ENCODE measurements at places on chromosomes 11 and 22.

- no peak for DNase-seq
Measured at GRCh38 chr22:29344137-29344536, 28.6 kb upstream of the RASL10A start.

DNA sequence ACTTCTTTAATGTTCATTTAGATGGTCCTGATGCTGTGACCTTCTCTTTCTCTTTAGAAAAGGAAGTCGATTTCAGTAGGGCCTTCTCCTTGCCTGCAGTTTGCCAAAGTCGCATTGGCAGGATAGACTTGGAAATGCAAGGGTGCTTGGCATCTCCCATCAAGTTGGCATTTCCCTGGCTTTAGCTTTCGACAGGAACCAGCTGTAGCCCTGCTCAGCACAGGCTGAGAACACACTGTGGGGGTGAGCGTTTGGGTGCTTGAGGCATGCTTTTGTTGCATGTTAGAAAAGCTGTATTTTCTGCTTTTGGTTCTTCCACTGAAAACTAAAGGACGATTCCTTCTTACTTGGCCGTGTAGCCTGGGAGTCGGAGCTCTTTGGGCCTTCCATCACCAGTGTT, 37.7 kb downstream of the LDLRAD3 start:
- no peak for DNase-seq

GRCh38 chr11:118115048-118115447, 28.3 kb upstream of the SMIM35 start:
- no peak for DNase-seq

- no peak for DNase-seq
Measured at GRCh38 chr11:2518983-2519340, 74.2 kb downstream of the KCNQ1 start.

DNA sequence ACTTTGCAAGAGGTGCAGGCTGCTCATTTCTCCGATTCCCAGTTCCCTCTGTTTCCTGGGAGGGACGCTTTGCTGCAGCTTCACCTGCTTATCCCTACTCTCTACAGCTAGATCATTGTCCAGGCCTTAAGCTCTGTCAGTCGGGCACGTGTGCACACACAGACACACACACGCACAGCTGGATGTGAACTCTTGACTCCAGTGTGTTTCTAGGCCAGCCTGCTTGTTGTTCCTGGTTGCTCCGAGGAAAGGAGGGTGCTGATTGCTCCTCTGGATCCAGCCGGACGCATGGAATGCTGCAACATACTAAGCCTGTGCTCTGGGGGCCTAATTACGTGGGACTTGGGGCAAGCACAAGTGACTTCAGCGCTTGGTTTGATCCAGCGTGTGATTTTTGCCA, 19.7 kb downstream of the ZNRF3 start:
- no peak for DNase-seq

GRCh38 chr11:12195768-12196167, 85.4 kb downstream of the MICAL2 start:
- DNase-seq, result peak; percentile 63

GRCh38 chr11:71204294-71204693, 48.1 kb downstream of the SHANK2 start:
- DNase-seq, result no peak

DNA sequence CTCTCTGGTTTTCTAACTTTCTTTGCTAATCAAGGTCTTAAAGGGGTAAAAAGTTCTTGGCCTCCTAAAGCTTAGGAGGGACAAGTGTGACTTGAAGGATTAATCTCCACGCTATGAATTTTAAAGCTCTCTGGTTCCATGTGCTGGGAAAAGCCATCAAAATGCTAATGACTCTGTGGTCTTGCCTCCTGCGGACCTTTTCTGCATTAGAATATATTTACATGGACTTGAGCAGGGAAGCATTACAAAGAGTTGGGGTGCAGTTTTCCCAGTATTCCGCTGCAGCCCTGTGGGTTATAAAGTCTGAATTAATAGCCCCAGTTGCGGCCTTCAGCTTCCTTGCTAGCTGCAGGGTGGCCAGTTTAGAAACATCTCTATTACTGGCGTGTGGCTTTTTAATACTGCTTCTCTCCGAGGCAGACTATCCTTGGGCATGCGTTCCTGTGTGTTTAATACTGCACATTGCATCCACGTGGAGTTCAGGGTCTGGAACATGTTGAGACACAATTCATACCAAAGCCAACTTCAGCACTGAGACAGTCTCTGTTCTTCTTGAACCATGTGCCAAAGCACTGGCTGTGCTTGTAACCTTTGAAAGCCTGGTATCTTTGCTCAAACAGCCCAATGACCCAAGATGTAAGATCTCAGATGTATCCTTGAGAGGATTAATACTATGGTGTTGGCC, 27.3 kb downstream of the TSPAN18 start:
- DNase-seq, result no peak

GRCh38 chr22:47835726-47836125, 1073.3 kb downstream of the TBC1D22A start:
- DNase-seq, result no peak

- no peak for DNase-seq
Measured at GRCh38 chr22:28402539-28402938, 277.1 kb downstream of the TTC28 start.

DNA sequence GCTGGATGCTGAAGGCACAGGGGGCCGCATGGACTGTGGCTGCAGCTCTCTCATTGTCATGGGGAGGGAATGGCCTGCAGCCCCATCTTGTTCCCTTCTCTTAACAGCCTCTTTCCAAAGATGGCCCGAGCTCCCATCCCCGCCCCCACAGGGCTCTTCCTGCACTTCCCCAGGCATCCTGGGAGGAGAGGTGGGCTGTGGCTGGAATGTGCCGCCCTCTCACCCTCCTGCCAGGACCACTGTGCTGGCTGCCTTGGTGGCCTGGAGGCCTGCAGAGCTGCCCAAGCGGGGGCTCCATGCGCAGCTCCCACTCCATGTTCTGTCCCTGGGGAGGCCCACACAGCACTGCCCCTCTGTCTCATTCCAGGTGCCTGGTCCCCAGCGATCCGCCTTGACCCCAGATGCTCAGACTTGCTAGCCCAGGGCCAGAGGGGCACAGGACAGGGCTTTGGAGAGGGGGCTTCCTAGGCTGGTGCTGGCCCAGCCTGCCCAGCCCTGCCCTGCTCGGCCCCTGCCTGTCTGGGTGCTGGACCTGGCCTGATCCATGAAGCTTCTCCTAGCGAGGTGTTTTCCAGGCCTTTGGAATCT, 56.6 kb downstream of the RTN4R start:
- DNase-seq, result no peak

DNA sequence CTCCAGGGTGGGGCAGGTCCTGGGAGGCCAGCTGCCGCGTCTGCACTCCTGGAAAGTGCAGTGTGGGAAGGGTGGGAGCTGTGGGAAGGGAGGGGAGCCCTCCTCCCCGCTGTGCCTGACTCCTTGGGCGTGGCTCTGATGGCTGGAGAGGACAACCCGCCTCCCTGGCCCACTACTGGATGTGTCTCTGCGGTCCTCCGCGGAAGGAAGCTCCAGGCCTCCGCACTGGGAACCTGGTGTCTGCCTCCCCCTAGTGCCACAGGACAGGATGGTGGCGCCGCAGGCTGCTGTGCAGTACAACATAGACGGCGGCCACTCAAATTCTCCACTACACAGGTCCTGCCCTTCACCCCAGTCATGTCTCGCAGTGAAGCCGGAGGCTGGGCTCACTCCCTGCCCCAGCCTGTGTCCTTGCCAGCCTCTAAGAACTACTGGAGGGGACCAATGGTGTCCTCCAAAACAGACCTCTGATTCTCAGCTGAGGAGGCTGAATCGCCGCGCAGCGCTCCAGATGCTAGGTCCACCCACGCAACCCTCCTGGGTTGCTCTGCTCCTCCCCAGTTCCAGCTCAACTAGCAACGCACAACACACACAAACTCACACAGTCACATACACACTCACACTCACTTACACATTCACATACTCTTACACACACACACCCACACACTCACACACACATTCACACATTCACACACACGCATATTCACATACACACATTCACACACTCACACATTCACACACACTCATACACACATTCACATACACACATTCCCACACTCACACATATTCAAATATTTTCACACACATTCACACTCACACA, 12.4 kb upstream of the DSCAML1 start:
- peak; percentile 41 for DNase-seq

DNA sequence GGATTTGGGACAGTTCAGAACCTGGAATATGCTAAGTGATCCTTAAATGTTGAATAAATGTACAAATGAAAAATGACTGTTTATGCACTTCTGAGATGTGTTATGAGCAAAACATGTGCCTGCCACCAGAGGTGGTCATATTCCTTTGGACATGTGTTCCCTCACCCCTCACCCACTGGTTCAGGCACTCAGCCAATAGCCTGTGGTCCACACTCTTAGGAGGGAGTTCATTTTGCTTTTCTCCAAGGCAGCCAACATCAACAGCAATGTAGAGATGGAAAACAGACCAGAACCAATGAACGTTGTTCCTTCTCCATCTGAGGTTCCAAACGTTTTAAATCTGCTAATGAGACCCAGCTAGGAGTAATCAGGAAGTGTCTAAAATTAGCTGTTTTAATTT, 44.0 kb downstream of the RPUSD4 start:
- no peak for DNase-seq

- no peak for DNase-seq
Measured at GRCh38 chr11:8809241-8809938, 101.6 kb upstream of the AKIP1 start.

DNA sequence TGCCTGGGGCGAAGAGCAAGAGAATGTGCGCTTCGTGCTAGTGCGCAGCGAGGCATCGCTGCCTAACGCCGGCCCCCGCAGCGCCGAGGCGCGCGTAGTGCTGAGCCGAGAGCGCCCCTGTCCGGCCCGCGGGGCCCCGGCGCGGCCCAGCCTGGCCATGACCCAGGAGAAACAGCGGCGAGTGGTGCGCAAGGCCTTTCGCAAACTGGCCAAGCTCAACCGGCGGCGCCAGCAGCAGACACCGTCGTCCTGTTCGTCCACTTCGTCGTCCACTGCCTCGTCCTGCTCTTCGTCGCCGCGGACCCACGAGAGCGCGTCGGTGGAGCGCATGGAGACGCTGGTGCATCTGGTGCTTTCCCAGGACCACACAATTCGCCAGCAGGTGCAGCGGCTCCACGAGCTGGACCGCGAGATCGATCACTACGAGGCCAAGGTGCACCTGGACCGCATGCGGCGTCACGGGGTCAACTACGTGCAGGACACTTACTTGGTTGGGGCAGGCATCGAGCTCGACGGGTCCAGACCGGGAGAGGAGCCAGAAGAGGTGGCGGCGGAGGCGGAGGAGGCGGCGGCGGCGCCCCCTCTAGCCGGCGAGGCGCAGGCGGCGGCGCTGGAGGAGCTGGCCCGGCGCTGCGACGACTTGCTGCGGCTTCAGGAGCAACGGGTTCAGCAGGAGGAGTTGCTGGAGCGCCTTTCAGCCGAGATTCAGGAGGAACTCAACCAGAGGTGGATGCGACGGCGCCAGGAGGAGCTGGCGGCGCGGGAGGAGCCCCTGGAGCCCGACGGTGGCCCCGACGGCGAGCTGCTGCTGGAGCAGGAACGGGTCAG, 1.0 kb downstream of the RASSF10 start:
- DNase-seq, result no peak

DNA sequence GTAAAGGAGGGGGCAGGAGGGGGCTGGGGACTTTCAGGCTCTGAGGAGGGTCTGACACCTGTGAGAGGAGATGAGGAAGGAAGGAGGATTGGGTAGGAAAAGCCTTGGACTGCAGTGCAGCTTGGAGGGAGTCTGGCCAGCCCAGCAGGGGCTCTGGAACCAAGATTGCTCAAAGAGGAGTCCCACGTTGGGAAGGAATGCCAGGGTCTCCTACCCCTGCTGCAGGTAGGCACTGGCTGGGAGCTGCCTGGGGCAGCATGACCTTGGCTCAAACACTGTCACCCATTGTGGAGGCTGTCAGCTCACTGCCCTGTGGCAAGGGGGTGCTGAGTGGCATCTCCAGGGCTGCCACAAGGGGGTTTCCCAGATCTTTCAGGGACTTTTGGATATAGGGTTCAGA, 94.5 kb downstream of the RPS6KA4 start:
- DNase-seq, result no peak

GRCh38 chr22:46172522-46173110, 22.3 kb downstream of the PPARA start:
- no peak for DNase-seq

DNA sequence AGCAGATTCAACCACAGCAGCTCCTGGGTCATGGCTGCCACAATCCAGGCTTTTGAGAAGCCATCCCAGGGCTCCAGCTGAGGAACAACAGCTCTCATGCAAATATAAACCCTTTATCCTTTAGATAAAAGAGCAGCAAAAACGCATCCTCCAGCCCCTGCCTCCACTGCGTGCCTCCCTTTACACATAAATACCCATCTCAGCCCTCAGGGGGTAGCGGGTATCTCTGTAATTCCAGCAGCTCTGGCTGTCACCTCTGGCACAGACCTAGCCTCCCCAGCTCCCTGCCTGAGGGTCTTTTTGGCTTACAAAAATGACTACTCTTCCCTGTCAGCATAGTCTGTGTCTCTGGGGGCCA, 21.6 kb downstream of the LMO1 start:
- no peak for DNase-seq

- no peak for DNase-seq
Measured at GRCh38 chr22:29216873-29217666, 11.4 kb downstream of the EMID1 start.

DNA sequence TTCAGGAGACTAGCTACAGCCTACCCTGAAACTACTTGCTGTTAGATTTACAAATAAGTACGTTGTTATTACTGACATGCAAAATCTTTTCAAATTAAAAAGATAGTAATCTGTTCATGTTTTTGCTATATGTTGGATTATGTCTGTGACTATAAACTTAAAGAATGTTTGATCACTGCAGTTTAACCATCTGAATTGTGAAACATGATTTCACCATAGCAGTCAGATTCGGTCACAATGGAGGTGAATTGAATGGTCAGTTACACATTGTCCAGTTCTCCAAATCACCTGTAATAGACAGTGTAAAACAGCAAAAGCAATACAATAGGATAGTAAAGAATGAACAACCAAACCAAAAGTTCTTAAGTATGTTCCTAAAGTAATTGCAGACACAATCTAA, 43.3 kb downstream of the CCDC83 start:
- DNase-seq, result no peak

DNA sequence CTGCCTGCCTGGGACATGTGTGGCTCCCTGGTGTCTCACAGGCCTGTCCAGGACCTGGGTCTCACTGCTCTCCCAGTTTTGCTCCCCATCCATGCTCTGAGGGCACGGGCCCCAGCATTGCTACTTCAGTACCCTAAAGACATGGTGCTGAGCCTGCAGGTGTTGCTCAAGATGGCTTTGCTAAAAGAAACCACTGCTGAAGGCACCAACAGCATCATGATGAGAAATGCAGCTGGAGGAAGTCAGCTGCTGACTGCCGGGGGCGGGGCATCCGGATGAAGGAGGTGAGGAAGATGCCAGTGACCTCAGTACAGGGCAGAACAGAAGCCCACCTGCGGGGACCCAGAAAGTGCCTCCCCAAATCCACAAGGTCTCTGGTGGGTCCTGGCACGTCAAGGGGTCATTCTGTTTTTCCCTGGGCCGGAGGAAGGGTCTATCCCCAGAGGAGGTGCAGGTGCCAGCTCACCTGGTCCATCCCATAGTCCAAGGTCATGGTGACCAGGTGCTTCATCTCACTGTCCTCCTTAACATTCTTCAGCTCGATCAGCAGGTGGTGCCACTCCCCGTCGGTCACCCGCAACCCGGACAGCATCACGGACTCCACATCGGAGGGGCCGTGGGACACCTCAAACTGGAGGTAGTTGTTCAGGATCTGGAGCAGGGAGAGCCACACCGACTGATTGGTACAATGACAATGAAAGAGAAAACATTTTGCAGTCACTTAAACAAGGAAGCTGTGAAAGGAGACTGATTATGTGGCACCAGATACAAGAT, 63.9 kb downstream of the TRMU start:
- no peak for DNase-seq

- peak; percentile 38 for DNase-seq
Measured at GRCh38 chr11:76209973-76210930, 4.0 kb upstream of the WNT11 start.

Measured in CD4-positive, alpha-beta T cell treated with Interleukin-4 for 1 hour (primary cell).